ENCODE measurements at places on chromosomes 7 and 10.

DNA sequence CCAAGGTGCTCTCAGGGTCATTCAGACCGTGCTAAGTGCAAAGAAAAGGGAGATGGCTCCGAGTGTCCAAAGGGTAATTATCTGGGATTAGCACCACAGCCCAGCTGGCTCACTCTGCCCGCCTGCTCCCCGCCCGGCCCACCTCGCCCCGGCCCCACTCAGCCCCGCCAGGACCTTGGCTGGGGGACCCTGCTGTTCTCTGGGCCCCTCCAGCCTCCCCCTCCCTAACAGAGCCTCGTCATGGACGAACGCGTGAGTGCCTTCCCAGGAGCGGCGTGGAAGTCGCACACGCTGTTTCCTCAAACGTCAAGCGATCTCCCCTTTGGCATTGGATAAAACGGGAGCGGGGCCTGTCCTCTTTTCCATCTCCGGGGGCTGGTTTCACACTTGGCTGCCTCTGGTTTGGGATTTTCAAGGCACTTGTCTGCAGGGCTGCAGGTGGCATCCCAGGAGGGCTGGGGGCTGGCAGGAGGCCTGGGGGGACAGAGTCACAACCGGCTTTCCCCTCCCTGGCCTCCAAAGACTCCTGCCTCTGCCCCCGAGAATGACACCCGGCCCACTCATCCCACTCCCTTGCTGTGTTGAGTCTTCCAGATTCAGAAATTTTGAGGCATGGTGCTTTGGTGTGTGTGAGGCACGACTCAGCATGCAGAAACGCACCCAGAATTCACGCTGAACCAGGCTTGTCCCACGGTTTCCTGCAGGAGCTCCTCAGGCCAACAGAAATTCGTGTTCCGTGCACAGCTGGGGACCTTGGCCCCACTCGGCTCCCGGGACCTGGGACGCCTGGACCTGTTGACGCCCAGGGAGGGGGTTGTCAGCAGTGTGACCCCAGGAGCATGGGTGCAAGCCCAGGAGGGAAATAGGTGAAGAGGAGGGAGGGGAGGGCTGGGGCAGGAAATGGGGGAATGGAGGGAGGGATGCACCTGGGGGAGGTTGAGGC is 110.0 kb downstream of the PDGFA start:
- DNase-seq, result no peak

DNA sequence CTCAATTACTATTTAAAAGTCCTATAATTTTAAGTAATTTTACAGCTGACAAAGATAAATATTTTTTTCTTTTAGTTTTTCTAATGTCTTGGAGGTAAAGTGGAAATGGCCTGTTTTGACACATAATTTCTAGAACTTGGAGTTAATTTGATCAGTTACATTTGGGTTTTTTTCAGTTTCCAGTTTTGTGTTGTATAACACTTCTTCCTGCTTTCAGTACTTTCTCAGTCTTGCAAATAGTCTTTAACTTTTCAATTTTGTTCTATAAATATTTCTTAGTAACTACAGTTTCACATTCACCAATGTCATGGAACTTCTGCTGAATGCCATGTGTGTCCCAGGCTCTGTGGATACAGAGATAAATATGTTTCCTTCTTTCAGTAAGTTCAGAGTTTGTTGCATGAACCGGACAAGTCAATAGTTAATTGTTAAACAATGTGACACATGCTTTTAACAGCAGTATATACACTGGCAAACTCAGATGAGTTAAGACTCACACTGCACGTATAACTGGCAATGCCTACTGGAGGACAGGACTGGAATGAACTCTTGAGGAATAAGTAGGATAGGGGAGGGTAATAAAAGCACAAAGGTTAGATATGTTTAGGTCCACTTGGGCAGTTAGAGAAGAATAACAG is 4.6 kb downstream of the SHOC2 start:
- DNase-seq, result no peak

- no peak for DNase-seq
Measured at GRCh38 chr7:117095055-117095454, 141.8 kb downstream of the ST7 start.

- no peak for DNase-seq
Measured at GRCh38 chr7:110448918-110449317, 642.0 kb upstream of the LRRN3 start.

- no peak for DNase-seq
Measured at GRCh38 chr7:112103246-112103645, 103.0 kb downstream of the DOCK4 start.

DNA sequence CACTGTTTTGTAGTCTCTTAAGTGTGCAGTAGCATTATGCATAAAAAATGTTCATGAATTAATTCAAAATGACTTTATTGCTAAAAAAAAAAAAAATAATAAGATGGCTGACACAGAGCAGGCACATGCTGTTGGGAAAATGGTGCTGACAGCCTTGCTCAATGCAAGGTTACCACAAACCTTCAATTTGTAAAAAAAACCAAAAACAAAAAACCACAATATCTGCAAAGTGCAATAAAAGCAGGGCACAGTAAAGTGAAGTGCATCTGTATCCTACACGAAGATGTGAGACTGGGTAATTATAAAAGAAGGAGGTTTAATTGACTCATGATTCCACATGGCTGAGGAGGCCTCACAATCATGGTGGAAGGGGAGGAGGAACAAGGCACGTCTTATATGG is 185.8 kb downstream of the USP6NL start:
- no peak for DNase-seq

- DNase-seq, result no peak
Measured at GRCh38 chr7:32299133-32299702, 191.0 kb downstream of the LSM5 start.

DNA sequence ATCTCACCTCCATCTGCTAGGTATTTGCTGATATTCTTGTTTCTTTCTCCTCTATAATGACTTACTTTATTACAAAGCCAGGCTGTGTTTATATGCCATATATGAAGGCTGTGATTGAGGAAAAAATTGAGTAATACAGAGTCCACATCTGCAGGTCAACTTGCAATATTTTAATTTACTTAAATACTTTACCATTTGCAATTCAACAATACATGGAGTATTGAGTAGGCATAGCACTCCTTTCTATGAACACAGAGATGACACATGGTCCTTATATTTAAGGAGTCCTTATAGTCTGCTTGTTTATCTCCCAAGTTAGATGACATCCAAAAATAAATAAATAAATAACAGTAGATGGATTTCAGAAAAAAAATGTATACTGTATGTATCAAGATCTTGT is 96.4 kb downstream of the LRRC18 start:
- DNase-seq, result no peak

- no peak for DNase-seq
Measured at GRCh38 chr10:32253276-32253675, 93.7 kb downstream of the EPC1 start.

- peak; percentile 58 for DNase-seq
Measured at GRCh38 chr10:6530211-6530840, 49.8 kb downstream of the PRKCQ start.

GRCh38 chr7:138666385-138666784 is 34.8 kb downstream of the SVOPL start:
- DNase-seq, result no peak

DNA sequence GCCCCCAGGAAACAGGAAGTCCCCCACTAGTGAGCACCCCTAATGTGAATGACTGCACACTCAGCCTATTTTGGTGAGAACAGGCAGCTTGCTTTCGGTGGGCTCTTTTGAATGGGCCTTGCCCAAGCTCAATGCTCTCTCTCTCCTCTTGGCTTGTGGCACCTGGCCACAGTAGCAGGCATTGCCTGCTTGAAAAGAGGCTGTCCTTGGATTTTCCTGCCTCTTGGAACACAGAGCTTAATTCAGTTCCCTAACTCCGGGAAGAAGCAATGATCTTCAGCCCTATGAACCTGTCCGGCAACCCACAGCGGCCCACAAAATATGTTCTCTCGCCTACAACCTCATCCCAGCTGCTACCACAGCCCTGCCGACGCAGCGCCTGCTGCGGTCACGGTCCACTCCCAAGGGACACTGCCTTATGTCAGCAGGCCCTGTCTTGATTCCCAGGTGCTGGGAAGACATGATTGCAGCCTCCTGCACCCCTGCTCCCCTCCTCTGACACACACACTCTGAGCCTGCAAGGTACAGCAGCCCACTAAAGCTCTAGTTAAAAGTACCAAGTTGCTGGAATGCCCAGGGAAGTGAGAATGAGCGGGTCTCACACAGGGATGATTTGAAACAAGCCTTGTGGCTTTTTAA is 715.5 kb upstream of the GALNT17 start:
- DNase-seq, result no peak

GRCh38 chr7:4140933-4141332 is 541.2 kb upstream of the FOXK1 start:
- no peak for DNase-seq

- no peak for DNase-seq
Measured at GRCh38 chr7:151864561-151864960, 12.4 kb downstream of the PRKAG2 start.

DNA sequence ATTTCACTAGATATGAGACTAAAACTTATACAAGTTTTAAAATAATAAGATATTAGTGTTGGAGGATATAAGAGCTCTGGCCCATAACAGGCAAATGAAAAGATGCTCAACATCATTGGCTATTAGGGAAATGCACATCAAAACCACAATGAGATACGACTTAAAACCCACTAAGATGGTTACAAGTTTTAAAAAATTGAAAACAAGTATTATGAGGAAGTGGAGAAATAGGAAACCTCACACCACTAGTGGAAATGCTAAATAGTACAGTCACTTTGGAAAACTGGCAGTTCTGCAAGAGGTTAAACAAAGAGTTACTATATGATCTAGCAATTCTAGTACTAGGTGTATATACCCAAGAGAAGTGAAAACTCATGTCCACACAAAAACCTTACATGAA is 17.2 kb downstream of the PANK1 start:
- DNase-seq, result no peak

- DNase-seq, result no peak
Measured at GRCh38 chr10:4633186-4633585, 192.8 kb upstream of the AKR1E2 start.

- DNase-seq, result no peak
Measured at GRCh38 chr10:74953214-74953613, 126.8 kb downstream of the KAT6B start.

DNA sequence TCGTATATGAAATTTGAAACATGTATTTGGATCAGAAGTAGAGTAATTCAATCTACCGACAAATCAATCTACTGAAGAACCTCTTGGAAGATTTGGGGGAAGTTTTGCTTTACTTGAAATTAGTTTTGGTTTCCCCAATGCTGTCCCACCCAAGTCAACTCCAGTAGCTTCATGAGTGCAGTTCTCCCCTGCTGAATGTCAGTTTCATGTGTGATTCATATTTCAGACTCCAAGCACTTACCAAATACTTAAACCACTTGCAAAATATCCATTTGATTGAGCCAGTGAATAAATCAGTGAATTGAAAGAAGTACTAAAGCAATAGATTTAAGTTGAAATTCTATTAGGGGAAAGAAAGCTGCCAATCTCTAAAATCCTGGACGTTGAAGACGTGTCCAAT is 9.3 kb downstream of the CALML5 start:
- DNase-seq, result no peak

- no peak for DNase-seq
Measured at GRCh38 chr10:61836888-61837754, 64.4 kb upstream of the ARID5B start.

DNA sequence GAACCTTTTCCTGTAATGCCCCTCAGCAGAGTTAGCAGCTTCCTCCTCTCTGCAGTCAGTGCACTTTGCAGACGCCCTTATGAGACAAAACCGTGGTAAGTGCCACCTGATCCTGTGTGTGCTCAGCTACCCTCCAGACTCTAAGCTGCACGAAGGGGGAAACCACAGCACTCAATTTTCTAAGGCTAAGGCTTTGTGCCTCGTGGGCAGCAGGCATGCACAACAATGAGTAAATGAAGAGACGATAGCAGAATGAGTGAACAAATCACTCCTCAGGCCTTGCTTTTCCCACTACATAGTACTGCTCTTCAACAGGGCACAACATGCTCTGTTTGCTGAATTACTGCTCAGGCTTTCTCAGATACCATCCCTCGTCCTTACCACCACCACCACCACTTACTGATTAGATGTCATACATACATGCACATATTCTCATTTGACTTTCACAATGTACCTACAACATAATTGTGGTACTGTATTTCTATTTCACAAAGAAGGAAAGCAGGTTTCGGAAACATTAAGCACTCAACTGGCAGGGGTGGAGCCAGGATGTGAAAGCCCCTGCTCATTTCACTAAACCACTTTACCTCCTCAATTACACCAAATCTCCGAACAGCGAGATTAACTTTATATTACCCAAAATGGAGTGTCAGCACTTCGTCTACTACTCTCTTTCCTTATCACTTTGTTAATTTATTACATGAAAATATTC is 85.4 kb downstream of the ICA1 start:
- peak; percentile 37 for DNase-seq

DNA sequence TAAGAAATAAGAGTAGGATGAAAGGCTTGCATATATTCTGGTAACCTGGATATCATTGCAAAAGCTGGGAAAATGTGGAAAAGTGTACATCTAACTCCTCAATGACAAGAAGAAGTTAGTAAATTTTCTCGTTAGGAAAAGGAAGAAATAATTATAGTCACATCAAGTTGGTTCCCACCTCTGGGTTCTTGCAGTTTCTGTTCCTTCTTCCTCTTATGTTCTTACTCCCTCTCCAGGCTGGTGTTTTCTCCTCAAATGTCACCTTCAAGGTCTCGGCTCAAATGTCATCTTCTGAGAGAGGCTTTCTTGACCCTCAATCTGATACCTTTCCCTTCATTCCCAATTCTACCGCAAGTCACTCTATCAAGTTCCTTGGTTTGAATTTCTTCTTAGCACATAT is 64.4 kb downstream of the ENTPD1 start:
- no peak for DNase-seq

GRCh38 chr10:72043016-72043834 is 45.1 kb downstream of the SPOCK2 start:
- no peak for DNase-seq

- DNase-seq, result no peak
Measured at GRCh38 chr10:2994221-2994961, 73.0 kb upstream of the PFKP start.

GRCh38 chr10:88361494-88361893 is 221.6 kb downstream of the RNLS start:
- DNase-seq, result no peak

- DNase-seq, result no peak
Measured at GRCh38 chr10:22250897-22251660, 33.3 kb upstream of the EBLN1 start.

Data from activated CD4-positive, alpha-beta T cell treated with anti-CD3 and anti-CD28 coated beads for 1 hour (primary cell).